ENCODE measurements at places on chromosomes 1 and 21.

DNA sequence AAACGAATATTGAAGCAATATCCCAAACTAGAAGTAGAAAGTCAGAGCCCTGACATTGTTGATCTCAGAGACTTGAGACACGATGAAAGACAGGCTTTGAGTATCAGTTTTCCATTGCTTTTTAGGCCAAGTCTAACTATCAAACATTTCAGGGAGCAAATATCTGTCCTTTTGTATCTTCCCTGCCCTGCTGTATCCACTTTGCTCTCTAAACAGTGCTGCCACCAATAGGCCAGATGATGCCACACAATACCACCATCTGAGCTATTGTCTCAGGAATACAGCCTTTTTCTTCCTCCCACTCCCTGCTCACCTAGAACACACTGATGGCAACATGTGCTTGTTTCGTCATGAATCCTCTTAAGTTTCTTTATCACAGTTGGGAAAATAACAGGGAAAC, 62.6 kb upstream of the SPAG17 start:
- DNase-seq = peak; percentile 31

- peak; percentile 2 for DNase-seq
Observed at GRCh38 chr1:216075339-216075738, 347.9 kb downstream of the USH2A start.

DNA sequence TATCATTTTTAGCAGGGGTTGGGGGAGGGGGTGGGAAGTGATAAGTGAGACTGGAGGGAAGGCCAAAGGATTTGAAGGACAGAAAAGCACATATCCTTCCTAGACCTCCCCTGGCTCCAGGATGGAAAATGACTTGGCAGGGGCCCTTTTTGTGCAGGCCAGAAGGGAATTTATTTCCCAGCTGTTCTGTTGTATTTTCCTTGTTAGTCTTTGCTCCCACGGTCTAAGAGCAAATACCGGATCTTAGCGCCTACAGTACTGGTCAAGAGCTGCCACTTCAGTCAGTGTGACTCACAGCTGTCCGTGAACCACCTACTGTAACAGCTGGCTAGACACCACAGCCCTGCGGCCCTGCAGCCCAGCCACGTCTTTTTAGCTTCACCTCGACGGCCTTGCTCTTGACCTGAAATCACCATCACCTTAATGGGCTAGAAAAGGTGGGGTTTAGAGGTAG, 51.0 kb upstream of the ERRFI1 start:
- DNase-seq = peak; percentile 95

- DNase-seq = no peak
Observed at GRCh38 chr1:179930867-179931266, 23.7 kb upstream of the CEP350 start.

DNA sequence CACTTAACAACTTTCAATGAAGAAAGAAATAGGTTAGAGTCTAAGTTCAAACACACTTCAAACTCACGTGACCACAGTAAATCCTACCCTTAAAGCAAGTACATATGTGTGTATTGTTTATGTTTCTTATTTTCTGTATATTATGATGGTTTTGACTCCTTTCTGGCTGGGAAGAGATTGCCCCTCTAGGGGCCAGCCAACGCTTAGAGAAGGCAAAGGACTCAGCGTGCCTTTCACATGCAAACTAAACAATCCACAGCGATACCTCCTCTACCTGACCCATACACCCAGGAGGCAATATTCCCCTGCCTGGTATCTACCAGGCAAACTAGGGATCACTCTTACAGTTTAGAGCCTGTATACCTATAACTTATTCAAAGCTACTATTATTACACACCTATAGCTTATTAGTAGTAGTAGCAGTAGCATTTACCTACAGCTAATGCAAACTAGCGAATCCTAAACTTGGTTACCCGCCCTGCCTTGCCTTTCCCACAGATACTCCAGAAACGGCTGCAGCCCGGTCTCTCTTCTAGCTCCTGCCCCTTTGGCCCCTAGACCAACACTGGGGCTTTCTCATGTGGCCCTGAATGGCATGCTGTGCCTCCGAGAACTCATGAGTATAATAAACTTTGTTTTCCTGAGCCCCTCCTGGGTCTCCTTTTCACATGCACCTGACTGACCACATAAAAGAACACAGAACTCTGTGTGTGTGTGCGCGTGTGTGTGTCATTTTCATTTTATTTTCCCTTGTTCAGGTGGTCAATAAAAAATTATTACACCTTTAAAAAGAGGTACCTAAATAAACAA, 14.0 kb downstream of the NRIP1 start:
- no peak for DNase-seq

DNA sequence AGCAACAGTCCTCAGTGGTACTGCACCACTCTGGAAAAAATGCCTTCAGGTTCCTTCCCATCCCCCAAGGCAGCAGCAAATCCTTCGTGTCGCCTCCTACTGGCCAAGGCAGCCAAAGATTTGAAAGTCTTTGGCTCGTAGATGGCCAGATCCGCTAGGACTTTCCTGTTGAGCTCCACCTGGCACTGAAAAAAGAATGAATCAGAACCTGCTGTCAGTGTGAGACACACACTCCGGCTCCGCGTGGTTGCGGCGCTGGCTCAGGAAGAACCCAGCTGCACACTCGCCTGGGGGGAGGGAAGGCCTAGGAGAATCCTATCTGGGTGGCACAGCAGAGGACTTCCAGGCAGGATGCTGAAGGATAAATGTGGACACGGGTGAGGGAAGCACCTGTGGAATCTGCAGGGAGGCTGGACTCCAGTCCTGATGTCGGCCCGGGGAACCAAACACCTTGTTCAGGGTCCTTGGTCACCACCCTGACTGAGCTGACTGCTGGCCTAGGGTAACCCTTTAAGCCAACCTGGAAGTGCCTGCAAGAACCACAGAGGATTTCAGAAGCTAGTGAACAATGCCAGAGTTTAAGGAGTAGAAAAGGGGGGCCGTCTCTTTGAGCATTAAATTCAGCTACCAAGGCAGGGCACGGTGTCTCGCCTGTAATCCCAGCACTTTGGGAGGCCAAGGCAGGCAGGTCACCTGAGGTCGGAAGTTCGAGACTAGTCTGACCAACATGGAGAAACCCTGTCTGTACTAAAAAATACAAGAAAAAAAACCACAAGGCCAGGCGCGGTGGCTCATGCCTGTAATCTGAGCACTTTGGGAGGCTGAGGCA, 3.2 kb upstream of the CCNL2 start:
- peak; percentile 80 for DNase-seq

- DNase-seq = peak; percentile 75
Observed at GRCh38 chr1:9371391-9371935, 78.8 kb downstream of the SPSB1 start.

DNA sequence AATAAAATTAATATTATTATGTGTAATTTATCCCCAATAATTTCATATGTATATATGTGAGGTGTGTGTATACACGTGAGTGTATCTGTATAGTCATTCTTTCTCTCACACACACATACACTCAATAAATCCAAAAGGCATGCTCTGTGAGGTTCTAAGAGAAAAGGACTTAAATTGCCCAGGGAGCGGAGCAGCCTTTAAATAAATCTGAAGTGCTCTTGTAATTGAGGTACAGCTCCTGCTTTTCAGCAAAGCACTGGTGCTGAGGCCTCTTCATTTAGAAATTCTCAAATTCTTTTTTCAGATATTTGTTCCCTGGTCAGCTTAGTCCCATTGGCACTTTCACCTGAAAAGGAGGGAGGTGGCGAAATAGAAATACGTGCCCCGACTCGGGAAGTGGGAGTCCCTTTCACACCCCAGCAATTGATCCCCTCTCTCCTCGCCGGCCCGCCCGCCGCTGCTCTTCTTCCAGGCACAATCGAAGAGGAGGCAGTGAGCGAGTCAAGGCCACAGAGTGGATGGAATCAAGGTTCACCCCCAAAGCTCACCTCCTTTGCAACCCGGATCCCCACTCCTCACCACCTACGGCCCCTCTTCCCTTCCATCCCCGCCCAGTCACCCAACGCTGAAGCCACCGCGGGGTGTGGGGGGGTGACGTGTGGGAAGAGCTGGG, 944 bp downstream of the PLPPR5 start:
- DNase-seq = no peak

GRCh38 chr1:162649583-162649982, 17.3 kb downstream of the DDR2 start:
- peak; percentile 45 for DNase-seq

DNA sequence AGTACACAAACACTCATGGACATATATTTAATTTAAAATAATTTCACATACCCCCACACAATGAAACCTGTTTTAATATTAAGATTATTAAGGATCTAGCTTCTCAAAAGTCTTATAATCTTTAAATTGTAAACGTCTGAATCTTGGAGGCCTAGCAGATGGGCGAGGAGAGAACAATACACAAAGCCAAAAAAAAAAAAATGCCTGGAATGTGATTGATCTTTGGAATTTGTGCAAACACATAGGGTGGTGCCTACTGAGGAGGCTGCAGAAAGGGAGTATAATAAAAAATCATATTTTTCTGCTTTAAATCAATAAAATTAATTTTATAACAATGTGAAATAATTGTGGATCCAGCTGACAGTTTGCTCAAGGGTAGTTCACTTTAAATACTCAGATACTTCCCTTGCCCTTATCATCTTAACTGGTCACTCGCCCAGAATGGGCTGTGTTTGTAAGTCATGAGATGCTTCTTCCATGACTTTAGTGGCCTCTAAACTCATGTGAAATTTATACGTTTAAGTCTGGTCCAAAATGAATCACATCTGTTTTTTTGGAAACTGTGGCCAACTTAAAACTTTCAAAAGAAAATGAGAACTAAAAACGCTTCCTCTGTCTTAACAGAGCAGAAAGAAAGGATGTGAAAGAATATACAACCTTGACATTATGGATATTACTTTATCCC, 802.8 kb upstream of the CXADR start:
- peak; percentile 72 for DNase-seq

GRCh38 chr1:200217703-200218102, 190.2 kb downstream of the NR5A2 start:
- no peak for DNase-seq

DNA sequence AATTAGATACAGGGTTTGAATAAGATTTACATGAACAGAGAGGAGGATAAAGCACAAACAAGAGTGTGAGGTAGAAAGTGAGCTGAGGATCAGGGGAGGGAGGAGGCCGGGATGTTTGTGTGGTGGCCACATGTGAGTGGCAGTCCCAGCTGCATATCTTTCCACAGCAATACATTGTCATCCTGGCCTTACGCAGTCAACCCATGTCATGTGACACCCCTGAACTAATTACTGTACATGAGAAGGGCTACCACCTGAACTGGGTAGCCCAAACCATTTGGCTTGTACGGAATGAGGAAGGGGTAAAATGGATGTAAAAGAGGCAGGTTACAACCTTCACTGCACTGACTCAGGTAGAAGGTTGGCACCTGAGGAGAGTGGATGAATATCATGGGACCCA, 4.2 kb downstream of the SLAMF7 start:
- DNase-seq = no peak

GRCh38 chr1:212269306-212269705, 15.9 kb upstream of the PPP2R5A start:
- peak; percentile 23 for DNase-seq

DNA sequence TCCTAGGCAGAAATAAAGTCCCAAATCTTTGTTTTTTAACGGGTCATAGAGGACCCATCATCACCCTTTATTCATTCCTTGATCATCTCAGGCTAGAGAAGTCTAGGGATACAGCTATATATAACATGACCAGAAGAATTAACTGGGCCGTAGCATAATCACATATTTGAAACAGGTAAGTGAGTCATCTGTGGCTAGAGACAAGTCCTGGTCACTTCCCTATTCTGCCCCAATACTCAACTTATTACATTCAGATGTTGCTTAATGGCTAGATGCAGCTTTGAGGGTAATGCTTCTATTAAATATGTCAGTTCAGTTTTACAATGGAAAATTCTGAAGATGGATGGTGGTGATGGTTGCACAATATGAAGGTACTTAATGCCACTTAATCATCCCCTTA, 47.0 kb downstream of the EXO1 start:
- DNase-seq = no peak

DNA sequence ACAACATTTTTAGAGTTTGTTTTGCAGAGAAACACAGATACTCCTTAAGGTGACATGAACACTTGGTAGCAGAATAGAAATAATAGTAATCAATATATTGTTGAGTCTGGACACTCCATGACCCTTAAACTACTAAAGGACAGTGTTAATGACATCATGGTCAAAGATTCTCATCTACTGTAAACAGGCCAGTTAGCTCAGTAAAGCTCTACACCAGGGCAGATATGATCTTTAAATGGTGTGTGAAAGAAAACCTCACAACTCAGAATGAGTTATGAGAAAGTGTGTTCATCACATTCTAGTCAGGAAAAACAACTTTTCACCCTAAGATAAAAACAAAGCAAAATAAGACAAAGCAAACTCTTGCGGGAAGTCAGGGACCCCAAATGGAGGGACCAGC, 58.1 kb upstream of the ADAMTS5 start:
- DNase-seq = peak; percentile 16

DNA sequence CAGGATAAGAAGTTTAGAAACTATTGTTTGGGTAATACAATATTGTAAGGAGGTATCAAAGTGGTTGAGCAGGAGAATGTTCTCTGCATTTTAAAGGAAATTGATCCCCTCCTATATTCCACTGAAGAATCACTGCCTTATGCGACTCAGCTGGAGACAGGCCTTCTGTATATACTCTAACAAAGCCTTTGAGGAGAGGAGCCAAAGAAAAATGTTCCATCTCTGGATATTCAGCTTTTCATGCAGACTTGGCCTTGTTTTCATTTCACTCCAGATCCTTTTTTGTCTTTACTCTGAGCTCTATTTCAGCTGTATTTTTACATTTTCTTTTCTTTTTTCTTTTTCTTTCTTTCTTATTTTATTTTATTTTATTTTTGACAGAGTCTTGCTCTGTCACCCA, 42.1 kb upstream of the S1PR1 start:
- DNase-seq = no peak

DNA sequence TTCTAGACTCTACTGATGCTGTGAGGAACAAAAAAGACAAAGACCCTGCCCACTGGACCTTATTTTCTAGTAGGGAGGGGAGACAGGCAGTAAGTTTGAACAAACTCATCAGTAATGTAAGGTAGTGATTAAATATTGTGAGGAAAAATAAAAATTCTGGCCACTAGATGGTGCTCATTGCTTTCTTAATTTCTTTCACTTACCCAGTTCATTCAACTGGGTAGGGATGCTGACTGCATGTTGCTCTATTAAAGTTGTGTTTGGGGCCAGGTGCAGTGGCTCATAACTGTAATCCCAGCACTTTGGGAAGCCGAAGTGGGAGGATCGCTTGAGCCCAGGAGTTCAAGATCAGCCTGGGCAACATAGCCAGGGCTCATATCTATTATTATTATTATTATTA, 6.3 kb upstream of the KYAT3 start:
- DNase-seq = peak; percentile 81

- DNase-seq = no peak
Observed at GRCh38 chr1:115765091-115765490, 3.4 kb downstream of the CASQ2 start.

DNA sequence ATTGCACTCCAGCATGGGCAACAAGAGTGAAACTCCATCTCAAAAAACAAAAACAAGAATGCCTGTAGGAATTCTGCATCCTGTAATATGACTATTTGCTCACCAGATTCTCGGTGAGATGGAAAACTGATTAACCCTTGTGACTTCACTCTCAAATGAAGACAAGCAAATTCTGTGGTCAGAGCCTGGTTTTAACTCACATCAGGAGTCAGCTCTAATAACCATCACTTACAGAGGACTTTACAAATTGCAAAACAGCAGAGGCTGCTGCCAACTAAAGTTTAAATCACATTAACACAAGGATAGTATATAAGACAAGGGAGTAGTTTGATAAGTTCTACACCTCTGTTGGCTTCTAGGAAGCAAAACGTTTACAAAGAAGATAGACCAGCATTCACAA, 35.7 kb upstream of the FAM163A start:
- no peak for DNase-seq

Measured in choroid plexus epithelial cell (primary cell).